ENCODE measurements at places on chromosomes 3 and 15. TPM values are rescaled to one million over a fixed set of nuclear protein-coding genes. Genes with fewer than 3 reads are reported as not detected.

SAMMSON gene
- total RNA-seq = not detected

HEG1 gene
- 20.2 TPM for total RNA-seq

DUOX1 gene
- 0.06 TPM for total RNA-seq

TNFAIP8L3 gene
- total RNA-seq = not detected

ERICH6 gene
- total RNA-seq = not detected

LEKR1 gene
- 2.9 TPM for total RNA-seq

GPR149 gene
- total RNA-seq = not detected

POMGNT2 gene
- 5.4 TPM for total RNA-seq

NDN gene
- total RNA-seq = not detected

KCNH8 gene
- total RNA-seq = 0.06 TPM

XCR1 gene
- not detected for total RNA-seq

TTLL13 gene
- total RNA-seq = 1.1 TPM
